Activated T-cell treated with anti-CD3 and anti-CD28 coated beads for 24 hours (primary cell): ENCODE measurements at places on chromosomes 1 and 21.

- no peak for DNase-seq
Measured at GRCh38 chr1:153032677-153033308, 1.8 kb downstream of the SPRR1B start.

GRCh38 chr1:10693497-10694273, 102.8 kb downstream of the CASZ1 start:
- DNase-seq = no peak

DNA sequence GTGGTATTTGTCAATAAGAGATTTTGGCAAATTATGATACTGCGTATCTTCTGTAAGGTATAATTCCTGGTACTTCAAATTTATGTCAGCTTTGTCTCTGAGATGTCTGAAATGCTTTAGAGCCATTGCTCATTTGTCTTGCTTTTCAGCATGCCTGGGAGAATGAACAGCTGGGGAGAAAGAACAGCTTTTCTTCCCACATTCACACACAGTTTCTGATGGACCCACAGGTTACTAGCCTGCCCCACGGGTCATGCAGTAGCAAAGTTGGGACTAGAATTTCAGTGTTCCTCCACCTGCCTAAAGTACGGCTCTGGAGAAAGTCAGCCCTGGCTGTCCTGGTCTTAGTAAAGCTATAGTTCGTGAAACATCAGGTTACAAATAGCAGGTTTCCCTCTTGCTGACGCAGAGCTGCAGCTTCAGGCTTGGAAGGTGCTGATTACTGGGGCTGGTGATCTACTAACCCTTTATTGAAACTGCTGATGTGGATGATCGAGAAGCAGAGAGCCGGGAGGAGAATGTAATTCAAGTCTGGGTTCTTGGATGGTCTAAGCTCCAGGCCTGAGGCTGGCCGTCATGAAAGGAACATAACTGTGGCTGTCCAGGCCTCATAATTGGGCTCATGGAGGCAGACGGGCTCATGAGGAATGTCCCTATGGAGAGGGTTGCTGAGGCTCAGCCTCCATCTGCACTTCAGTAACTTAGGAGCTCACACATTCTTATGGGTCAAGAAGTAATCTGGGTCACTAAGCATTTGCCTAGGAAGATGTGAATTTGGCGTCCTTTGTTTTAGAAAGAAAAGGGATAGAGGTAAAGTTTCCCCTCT, 12.4 kb downstream of the GALNT2 start:
- DNase-seq = no peak

- no peak for DNase-seq
Measured at GRCh38 chr1:43879414-43879813, 54.2 kb upstream of the ARTN start.

DNA sequence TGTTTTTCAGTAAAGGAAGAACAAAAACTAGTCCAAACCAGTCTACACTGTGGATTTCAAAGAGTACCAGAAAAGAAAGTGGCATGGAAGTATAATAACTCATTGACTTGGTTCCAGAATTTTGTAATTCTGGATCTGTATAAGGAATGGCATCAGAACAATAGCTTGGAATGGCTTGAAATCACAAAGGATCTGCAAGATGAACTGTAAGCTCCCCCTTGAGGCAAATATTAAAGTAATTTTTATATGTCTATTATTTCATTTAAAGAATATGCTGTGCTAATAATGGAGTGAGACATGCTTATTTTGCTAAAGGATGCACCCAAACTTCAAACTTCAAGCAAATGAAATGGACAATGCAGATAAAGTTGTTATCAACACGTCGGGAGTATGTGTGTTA, 21.3 kb downstream of the CHODL start:
- DNase-seq = no peak

- no peak for DNase-seq
Measured at GRCh38 chr1:86064899-86065298, 91.7 kb downstream of the COL24A1 start.

DNA sequence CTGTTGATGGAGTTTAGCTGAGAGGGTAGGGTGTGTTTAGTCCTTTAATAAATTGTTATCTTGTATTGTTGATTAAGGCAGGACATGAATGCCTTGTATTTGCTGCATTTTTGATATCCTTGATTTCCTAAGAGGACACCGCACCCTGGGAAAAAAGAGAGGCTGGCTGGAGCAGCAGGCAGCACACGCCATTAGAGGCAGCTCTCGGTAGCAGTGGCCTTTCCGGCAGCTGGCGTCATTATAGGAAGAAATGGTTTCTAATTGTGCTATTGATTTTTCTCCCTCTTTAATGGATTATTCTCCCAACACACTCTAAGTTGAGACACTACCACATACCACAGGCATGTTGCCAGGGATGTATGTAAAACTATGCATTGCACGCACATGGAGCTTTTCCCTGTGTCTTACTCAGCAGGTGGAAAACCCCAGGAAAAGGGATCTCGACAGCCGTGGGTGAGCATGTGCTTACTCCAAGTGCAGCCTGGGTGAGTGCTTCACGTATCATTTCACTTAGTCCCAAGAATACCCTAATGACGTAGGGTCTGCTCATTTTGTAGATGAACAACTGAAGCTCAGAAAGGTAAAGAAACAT, 440.4 kb upstream of the RUNX1 start:
- DNase-seq = no peak

GRCh38 chr1:115771847-115772457, 3.4 kb upstream of the CASQ2 start:
- DNase-seq = peak; percentile 2

- no peak for DNase-seq
Measured at GRCh38 chr1:225654277-225654597, 1.3 kb upstream of the ENAH start.

GRCh38 chr21:23475281-23476219, 2131.7 kb downstream of the MRPL39 start:
- DNase-seq = no peak

- DNase-seq = no peak
Measured at GRCh38 chr1:153790966-153791647, 15.9 kb downstream of the SLC27A3 start.
